Renal pelvis (tissue), 12 donors: ENCODE measurements at places on chromosomes 6 and 20. TPM values are rescaled to one million over a fixed set of nuclear protein-coding genes. Genes with fewer than 3 reads are reported as not detected.
A peak's percentile ranks its signal among the peaks of the same experiment; 100 is the strongest.

CMTR1 gene
- polyA plus RNA-seq: 53.5 TPM

FAM135A gene
- 20.5 TPM for polyA plus RNA-seq

CTAGE9 gene
- polyA plus RNA-seq: not detected

MEI4 gene
- 1.3 TPM for polyA plus RNA-seq

KCNS1 gene
- polyA plus RNA-seq: 0.55 TPM

FUT9 gene
- polyA plus RNA-seq: 6.4 TPM

DNA sequence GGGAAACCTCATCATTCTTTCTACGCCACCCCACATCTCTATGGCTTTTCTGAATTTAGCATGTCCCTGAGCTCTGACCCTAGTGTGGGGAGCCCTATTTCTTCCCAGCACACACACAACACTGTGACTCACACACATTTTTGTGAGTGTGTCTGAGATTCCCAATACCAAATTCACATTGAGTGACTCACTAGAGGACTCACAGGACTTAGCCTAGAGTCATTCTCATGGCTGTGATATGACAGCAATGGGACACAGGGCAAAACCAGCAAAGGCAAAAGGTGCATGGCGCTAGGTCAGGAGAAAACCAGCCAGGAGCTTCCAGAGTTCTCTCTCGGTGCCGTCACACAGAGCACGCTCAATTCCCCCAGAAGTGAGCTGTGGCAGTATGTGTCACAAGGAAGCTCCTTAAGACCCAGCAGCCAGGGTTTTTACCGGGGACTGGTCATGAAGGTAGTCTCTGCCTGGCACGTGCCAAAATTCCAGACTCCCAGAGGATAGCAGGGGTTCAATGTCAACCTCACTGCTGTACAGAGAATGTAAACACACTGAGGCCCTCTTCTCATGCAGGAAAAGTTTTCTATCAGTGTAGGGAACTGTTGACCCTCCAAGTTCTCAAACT, 6.2 kb downstream of the CSTL1 start:
- no peak for DNase-seq

DNA sequence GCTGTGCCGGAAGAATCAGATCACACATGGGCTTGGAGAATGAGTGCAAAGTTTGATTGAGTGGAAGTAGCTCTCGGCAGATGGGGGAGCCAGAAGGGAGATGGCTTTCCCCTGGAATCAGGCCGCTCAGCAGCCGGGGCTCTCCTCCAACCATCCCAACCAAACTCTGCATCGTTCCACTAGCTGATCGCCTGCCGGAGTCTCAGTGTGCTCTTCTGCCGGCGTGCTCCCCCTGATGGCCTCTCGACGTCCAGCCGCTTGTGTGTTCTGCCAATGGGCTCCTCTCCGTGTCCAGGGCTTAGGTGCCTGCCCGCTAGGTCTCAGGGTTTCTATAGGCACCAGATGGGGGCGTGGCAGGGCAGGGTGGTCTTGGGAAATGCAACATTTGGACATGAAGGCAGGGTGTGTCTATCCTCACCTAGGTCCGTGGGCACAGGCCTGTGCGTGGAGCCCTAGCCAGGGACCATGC, 4.9 kb upstream of the BIRC7 start:
- DNase-seq: no peak

GRCh38 chr6:16849280-16849987, 88.2 kb upstream of the ATXN1 start:
- DNase-seq: peak; percentile 47

DNA sequence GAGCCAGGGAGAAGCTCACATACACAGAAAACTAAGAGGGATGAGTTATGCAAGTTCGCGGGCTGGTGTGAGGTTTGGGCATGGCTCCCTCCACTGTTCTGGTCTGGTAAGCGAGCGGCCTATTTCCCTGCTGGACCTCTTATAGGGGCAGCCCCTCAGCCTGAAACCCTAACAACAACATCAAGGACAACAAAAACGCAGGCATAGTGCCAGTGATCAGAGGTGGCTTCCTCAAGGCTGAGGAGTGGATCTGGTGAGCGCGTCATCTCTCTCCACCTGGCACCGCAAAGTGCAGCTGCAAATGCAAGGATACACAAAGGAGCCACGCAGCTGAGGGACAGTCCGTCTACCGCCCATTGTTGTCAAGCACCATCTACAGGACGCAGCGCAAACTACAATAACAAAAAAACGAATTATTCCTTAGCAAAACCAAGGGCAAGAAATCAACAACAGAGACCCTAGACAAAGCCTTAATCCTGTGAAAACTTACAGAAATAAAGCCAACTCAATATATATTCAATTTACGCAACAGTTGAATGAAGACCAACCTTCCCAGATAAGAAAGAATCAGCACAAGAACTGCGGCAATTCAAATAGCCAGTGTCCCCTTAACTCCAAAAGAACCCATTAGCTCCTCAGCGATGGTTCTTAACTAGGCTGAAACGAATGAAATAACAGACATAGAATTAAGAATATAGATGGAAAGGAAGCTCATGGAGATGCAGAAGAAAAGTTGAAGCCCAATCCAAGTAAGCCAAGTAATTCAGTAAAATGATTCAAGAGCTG, 9.2 kb upstream of the DEFB110 start:
- no peak for DNase-seq

GRCh38 chr20:49568278-49569151, 578 bp upstream of the PTGIS start:
- peak; percentile 58 for DNase-seq

- DNase-seq: no peak
Measured at GRCh38 chr6:149194820-149195558, 122.5 kb upstream of the TAB2 start.

DNA sequence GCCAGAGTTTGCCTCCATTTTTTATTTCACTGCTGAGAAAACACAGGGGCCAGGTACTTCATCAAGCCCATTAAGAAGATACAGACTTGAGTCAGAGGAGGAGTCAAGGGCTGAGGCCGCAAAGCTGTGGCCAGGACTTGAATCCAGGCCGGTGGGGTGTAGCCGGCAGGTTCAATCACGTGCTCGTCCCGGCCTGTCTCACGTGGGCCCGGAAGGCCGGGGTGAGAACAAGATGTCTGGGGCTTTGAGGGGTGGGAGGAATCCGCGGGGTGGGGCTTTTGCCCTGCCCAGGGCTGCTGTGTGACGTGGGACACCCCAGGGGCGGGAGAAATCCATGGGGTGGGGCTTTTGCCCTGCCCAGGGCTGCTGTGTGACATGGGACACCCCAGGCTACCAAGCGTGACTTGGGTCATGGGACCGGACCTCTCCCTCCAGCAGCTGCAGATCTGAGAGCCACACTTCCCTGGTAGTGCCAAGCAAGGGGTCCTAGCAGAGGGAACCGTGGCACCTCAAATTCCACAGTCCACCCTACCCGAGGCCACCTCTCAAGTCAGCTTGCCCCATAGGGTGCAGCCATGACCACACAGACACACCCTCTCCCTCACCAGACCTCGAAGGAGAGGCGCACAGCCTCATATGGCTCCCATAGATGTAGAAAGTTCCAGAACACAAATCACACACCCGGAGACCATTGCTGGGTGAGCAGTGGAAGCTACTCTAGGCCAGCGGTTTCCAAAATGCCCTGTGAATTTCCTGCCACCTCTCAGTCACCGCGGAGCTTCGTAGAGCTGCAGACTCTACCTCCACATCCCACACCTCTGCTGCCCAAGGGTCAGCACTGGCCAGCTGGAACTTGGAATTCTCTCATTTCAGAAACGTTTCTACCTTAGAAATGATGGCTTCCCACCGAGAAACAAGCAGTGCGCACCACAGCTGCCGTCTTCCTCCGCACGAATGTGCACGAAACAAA, 156.1 kb downstream of the DLL1 start:
- DNase-seq: no peak
